Activated CD4-positive, alpha-beta T cell treated with anti-CD3 and anti-CD28 coated beads for 36 hours (primary cell): ENCODE measurements at places on chromosomes 3 and 15. TPM values are rescaled to one million over a fixed set of nuclear protein-coding genes. Genes with fewer than 3 reads are reported as not detected.

Gene CLDN11
- total RNA-seq: not detected

Gene CEMIP
- total RNA-seq: not detected

Gene HDC
- 0.32 TPM for total RNA-seq

Gene PLSCR4
- total RNA-seq: not detected

Gene HERC2
- 26.8 TPM for total RNA-seq

Gene SETMAR
- total RNA-seq: 19.4 TPM

Gene AP3B2
- total RNA-seq: 0.39 TPM

Gene STRA6
- not detected for total RNA-seq

Gene GOLGA8K
- total RNA-seq: 0.25 TPM

Gene MGLL
- 0.49 TPM for total RNA-seq

Gene PIERCE2
- total RNA-seq: 0.81 TPM

Gene IQCF5
- not detected for total RNA-seq

Gene SYNPR
- not detected for total RNA-seq

Gene GOLGA8S
- total RNA-seq: 0.11 TPM

Gene CPNE9
- total RNA-seq: 0.14 TPM

DNA sequence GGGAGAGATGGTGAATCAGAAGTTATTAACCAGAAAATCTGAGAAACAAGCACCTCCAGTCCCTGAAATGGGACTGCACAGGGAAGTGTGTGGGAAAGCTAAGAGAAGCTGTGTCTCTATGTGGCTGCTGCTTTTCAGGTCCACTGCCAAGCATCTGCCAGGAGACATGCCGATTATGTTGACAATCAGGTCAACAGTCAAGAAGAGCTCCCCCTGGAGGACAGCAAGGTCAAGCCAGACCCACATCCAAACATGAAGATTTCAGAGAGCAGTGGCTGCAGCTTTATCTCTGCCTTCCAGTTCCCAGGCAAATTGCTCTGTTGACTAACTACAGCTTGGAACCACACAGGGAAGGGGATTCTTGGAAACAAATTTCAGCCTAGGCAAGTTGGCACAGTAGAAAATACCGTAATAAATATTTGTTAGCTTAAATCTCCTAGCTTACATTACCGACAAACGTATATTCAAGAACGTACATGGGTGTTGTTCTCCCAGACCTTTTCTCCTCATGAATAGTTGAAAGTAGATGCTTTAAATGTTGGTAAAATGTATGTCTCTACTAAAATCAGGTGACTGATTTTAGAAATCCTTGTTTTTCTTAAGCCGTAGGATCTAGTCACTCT is 394.5 kb upstream of the RARB start:
- DNase-seq: peak; percentile 39

DNA sequence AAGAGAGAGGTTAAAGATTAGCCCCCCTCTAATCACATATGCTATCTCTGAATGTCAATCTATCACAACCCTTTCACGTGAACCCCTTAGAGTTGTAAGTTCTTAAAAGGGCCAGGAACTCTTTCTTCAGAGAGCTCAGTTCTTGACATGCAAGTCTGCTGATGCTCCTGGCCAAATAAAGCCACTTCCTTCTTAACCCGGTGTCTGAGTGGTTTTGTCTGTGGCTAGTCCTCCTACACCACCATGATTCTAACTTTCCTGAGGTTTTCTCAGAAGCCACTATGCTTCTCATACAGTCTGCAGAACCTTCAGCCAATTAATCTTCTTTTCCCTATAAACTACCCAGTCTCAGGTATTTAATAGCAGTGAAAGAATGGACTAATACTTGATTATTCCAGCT is 231.1 kb upstream of the CNTN6 start:
- DNase-seq: no peak

DNA sequence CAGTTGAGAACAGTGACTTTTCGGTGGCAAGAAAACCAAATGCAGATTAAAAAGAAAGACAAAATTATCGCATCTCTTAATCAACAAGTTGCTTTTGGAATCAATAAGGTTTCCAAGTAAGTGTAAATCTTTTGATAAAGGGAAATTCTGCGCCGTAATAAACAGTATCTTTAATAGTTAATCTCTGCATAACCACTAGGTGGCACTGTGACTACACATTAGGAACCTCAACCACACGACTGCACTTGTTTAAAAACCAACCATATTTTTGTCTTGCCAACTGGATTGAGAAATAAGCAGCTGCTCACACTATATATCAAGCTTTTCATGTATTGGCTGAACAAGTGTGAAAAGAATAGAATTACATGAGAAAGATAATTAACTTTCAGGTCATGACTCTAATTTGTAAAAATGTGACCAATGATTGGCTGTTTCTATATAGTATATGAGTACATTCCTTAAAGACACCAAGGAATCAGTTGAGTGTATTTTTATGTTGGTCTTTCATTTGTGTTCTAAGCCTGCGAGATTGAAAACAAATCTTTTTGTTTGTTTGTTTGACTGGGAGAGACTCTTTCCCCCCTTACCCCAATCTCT is 72.7 kb downstream of the DZIP3 start:
- DNase-seq: peak; percentile 63

- DNase-seq: no peak
Measured at GRCh38 chr3:142165194-142165593, 15.8 kb upstream of the TFDP2 start.

- DNase-seq: no peak
Measured at GRCh38 chr3:33212406-33212805, 6.2 kb downstream of the SUSD5 start.

GRCh38 chr3:58591517-58592510 is 14.6 kb upstream of the FAM107A start:
- no peak for DNase-seq

GRCh38 chr3:133023362-133023761 is 14.8 kb upstream of the TMEM108 start:
- DNase-seq: no peak

- DNase-seq: no peak
Measured at GRCh38 chr15:49674370-49674769, 53.5 kb downstream of the DTWD1 start.

GRCh38 chr3:47849186-47849698 is 46.3 kb downstream of the DHX30 start:
- DNase-seq: no peak

GRCh38 chr3:127849368-127849767 is 27.1 kb upstream of the MGLL start:
- no peak for DNase-seq

GRCh38 chr15:76147906-76148570 is 88.3 kb downstream of the TMEM266 start:
- DNase-seq: peak; percentile 83

- no peak for DNase-seq
Measured at GRCh38 chr3:66823009-66823397, 175.1 kb upstream of the KBTBD8 start.

DNA sequence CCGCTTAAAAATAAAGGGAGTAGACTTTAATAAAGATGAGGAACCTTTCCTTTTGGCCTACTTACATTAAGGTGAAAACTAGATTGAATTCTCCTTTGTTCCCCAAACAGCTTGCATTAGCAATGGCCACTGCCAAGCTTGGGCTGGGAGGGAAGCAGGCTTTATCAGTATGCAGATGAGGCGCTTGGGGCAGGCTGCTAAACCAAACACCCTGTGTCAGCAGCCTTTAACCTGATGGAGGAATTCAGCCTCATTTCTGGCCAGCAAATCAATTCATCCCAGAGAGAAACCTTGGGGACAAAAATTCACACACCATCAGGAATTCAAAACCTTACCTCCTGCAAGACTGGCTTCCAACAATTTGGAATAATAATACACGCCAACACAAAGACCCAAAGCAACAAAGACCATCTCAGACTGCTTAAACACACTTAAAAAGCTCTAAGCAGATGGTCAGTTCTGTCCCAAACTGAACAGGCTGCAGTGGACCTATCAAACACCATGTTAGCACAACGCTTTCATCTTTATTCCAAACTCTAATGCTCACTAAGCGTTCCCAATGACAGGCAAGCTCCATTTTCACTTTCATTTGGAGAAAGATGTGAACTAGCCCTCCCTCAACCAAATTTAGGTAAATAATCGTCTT is 255.1 kb upstream of the CMC1 start:
- DNase-seq: no peak

- DNase-seq: no peak
Measured at GRCh38 chr15:83565553-83566159, 88.3 kb upstream of the ADAMTSL3 start.

GRCh38 chr3:56025326-56025725 is 442.9 kb downstream of the ERC2 start:
- no peak for DNase-seq

DNA sequence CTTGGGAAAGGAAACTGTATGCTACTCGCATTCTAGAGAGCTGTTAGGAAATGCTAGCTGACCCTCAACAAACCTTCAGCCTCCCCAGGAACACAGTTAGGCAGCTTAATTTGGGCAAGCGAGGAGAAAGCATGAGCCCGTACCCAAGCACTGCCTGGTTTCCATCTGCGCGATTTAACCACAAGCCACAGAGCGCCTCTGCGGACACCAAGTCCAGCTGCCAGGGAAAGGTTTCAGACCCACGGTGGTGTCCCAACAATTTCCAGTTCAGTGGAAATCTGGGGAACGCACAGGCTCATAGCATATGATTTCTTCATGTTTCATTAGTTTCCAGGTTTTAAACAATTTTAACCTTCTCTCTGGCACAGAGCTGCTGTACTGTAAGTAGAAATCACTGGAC is 617.6 kb downstream of the FHIT start:
- no peak for DNase-seq

- DNase-seq: no peak
Measured at GRCh38 chr15:29890336-29891095, 68.2 kb upstream of the TJP1 start.

DNA sequence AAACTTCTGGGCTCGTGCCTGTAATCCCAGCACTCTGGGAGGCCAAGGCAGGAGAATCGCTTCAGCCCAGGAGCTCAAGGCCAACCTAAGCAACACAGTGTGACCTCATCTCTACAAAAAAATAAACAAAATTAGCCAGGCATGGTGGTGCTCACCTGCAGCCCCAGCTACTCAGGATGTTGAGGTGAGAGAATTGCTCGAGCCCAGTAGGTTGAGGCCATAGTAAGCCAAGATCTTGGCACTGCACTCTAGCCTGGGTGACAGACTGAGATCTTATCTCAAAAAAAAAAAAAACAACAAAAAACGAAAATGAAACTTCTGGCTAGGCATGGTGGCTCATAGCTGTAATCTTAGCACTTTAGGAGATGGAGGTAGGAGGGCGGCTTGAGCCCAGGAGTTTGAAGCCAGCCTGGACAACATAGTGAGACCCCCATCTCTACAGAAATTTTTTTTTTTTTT is 53.7 kb downstream of the PIK3CB start:
- DNase-seq: peak; percentile 47

DNA sequence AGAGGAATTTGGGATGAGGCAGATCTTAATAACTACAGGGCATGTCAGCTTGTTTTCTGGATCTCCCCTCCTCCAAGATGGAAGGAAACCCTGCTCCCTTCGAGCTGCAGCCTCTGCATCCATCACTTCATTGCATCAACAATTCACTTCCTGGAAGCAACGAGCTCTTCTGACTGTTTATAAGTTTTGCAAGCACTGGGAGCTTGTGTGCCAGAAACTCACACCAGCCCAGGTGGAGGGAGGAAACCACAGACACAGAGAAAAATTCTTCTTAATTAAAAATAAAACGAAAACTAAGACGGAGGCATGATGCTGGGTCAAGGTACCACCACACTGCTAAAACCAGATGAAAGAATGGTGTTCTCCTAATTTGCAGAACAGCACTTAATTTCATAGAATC is 10.6 kb downstream of the LRIG1 start:
- peak; percentile 34 for DNase-seq

GRCh38 chr15:68343579-68344225 is 66.2 kb downstream of the FEM1B start:
- DNase-seq: no peak

GRCh38 chr3:84224262-84224661 is 734.5 kb upstream of the CADM2 start:
- DNase-seq: no peak

DNA sequence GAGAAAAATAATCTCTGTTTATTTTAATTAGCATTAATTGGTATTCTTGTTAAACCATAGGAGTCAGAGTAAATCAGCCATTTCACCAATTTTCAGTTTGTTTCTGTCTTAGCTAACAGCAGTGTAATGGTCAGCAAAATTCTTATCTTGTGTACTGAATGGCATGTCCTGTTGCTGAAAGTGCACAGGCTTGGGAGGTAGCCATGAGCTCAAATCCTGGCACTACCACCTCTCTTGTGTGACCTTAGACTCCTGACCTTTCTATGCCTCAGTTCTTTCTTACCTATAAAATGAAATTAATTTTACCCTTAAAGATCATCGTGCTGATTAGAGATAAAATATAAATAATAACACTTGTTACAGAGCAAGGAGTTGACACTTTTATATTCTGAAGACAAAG is 35.8 kb downstream of the MLH1 start:
- DNase-seq: no peak

GRCh38 chr15:84925906-84926305 is 41.4 kb downstream of the SLC28A1 start:
- no peak for DNase-seq

- no peak for DNase-seq
Measured at GRCh38 chr3:104514776-104515175, 851.9 kb upstream of the ALCAM start.

GRCh38 chr3:106140431-106140830 is 271.6 kb upstream of the CBLB start:
- no peak for DNase-seq

DNA sequence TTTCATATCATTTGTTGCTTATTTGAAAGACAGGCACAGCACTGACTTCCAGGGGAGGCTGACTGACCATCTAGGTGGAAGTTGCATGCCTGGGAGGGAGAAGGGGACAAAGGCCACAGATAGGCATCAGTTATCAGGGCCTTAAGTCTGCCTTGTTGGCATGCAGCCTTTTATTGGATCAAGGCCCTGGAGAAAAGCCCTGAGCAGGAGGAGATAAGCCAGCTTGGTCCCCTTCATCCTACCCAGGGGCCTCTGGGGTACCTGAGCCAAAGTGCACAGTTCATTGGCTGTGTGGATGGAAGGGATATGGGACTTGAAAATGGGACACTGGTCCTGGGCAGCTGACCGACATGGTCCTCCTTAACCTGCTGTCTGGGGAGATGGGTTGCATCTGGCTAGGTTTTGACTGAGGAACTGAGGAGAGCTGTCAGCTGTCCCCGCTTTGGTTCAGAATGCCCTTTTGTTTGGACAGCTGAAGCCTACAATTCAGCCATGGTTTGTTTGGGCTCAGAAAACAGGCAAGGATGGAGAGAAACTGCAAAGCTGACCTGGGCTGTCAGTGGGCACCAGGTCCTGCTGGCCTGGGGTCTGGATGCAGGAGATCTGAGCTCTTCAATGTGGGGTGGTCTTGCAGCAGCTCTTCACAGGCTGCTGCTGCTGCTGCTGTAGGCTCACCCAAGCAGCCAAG is 60.0 kb downstream of the FLNB start:
- DNase-seq: no peak

DNA sequence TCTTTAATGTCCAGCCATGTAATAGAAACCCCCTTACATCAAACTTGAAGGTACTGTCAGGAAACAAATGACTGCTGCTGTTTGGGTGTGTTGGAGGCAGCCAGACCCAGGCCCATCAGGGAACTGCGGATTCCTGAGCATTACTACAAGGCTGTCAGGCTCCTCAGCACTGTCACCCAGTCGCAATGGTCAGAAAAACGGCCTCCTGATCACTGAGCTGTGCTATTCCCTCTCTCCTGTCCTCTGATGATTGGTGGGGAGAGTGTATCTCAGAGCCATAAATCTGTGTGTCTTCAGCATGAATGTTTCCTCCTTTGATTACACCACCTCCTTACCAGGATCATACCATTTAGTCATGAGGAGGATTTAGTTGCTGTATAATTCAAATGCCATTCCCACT is 135.2 kb upstream of the GADL1 start:
- no peak for DNase-seq

- no peak for DNase-seq
Measured at GRCh38 chr3:120280566-120280965, 4.5 kb downstream of the GPR156 start.
